ENCODE measurements at places on chromosomes 2 and 18.

GRCh38 chr2:120731175-120731574 lies 4.5 kb upstream of the GLI2 start:
- DNase-seq, result no peak

- DNase-seq, result no peak
These were observed 16.6 kb upstream of the STK17B start for GRCh38 chr2:196187898-196188458.

DNA sequence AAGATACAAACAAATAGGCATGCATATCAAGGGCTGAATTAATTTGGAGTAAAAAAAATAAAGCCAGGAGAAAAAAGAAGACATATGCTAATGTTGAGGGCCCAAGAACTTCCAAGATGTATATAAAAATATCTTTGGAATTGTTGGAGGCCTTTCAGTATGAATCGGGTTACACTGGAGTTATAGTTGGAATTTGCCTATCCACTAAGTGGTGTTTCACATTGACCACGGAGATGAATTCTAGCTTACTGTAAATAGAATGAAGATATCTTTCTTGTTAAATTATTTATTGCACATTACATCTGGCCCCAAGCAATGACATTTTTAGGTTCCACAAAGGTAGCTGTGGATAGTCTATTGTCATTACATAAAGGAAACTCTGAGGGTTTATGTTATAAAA lies 38.5 kb upstream of the TRIB2 start:
- DNase-seq, result no peak

GRCh38 chr2:151297882-151298281 lies 8.4 kb upstream of the NMI start:
- no peak for DNase-seq

GRCh38 chr2:57461624-57462023 lies 585.0 kb upstream of the VRK2 start:
- no peak for DNase-seq

DNA sequence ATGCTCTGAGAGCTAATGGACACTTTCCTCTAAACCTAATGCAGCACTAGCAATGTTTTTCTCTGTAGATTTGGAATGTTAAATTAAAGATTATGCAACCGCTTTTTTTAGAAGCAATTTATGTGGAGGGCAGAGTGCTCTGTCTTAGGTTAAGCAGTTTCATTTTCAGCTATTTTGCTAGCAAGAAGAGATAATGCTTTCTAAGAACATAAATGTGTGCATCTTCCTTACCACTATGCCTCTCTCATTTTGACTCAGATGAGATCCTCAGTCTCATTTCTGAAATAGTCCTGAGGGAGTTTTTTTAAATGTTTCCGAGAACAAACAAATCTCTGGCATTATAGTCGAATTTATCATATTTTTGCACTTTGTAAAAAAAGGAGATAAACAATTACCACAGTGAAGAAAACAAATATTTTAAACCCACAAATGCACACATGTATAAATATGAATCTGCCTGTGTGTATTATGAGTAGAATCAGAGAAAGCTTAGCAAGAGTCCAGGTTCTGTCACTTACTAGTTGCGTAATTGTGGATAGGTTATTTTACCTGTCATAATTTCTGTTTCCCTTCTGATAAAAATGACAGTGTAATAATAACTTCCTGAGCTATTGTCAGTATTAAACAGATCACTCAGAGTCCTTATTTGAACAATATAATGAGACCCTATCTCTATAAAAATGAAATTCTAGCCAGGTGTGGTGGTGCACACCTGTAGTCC lies 207.7 kb upstream of the CRIM1 start:
- no peak for DNase-seq

- DNase-seq, result no peak
These were observed 236.5 kb upstream of the NT5C1B start for GRCh38 chr2:18825838-18826237.

DNA sequence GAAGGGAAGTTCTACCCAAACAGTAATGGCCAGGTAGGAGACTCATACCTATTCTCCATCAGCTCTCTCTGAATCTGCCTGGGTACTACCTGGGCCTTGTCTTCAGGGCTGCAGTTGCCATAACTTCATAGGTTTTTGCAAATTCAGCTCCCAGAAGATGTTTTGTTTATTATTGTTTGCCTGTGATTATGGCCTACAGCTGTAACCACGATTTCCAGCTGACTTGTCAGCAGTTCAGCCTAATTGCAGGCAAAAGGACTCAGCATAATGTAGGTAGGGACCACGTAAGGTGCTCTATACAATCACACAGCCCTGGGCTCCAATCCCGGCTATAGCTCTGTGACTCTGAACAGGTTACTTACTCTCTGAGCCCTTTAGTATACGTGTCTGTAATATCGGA lies 187.0 kb upstream of the FN1 start:
- no peak for DNase-seq

- no peak for DNase-seq
These were observed 1103.8 kb downstream of the TSN start for GRCh38 chr2:122859260-122859659.

GRCh38 chr2:152431370-152432098 lies 96.6 kb downstream of the FMNL2 start:
- DNase-seq, result no peak

DNA sequence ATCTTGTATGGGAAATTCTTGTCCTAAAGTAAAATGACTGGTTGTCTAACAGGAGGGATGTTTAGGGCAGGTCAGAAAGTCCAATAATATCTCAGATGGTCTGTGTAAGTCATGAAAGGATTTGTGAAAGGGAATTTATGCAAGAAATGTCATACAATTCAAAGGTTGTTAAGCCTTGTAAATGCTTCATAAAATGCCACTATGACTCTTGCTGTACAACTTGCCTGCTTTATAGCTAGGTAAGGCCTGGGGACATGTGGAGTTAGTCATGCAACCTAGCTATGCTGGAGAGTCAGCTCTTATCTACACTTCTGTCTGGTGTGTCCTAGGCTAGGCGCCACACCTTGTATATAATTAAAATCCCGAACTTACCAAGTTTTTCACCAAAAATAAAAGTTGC lies 36.9 kb upstream of the VWA3B start:
- DNase-seq, result no peak

- DNase-seq, result no peak
These were observed 6.5 kb downstream of the GPC1 start for GRCh38 chr2:240441993-240442411.

DNA sequence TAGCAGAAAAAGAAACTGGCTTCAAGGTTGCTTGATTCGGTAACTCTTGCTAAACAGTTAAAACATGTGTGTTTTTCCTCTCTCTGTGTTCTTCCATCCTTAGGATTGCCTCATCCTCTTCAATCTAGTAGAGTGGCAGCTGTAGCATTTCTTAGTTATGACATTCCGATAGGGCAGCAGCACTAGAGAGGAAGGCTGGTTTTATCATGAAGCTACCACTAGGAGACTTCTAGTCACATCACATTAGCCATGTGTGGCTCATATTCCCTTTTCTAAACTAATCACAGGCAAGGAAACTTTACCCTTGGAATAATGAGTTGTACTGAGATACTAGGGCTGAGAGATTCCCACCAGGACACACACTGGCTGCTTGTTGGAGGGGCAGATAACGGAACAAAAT lies 187.6 kb downstream of the DOK6 start:
- DNase-seq, result no peak

DNA sequence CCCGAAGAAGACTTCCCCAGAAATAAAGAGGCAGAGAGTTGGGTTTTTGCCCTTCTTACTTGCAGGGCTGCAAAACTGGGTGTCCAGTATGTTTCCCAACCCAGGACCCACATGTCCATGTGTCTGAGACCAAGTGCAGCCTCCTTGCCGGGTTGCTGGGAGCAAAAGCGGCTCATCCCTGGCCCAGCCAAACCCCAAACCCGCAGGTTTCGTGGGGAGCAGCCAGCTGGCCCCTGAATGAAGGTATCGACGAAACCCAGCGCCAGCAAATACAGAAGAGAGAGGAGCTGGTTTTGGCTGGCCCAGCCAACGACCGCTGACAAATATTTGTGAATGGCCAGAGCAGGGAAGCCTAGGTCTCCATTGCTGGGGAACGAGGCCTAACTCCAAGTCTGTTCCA lies 197.1 kb downstream of the SMAD7 start:
- no peak for DNase-seq

DNA sequence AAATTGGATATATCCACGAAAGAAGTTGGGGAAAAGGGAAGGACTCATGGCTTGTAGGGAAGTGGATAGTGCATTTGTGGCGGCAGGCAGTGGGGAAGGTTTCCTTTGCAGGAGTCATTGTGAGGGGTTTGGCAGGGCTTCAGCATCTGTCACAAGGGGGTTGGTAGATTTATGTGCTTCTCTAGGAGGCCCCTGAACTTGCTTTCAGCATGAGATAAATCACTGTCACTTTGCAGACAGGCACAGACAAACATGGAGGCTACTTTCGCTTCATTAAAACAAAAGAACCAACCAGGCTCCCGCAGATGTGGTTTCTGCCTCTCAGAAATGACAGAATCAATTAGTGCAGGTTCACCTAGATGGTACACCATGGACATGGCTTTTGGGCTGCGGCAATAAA lies 340.7 kb downstream of the TGIF1 start:
- no peak for DNase-seq

- no peak for DNase-seq
These were observed 36.7 kb downstream of the DYNC1I2 start for GRCh38 chr2:171723716-171724683.

- DNase-seq, result no peak
These were observed 10.6 kb downstream of the DNAJB2 start for GRCh38 chr2:219289537-219290361.

GRCh38 chr2:1606421-1607235 lies 137.7 kb downstream of the PXDN start:
- DNase-seq, result no peak

DNA sequence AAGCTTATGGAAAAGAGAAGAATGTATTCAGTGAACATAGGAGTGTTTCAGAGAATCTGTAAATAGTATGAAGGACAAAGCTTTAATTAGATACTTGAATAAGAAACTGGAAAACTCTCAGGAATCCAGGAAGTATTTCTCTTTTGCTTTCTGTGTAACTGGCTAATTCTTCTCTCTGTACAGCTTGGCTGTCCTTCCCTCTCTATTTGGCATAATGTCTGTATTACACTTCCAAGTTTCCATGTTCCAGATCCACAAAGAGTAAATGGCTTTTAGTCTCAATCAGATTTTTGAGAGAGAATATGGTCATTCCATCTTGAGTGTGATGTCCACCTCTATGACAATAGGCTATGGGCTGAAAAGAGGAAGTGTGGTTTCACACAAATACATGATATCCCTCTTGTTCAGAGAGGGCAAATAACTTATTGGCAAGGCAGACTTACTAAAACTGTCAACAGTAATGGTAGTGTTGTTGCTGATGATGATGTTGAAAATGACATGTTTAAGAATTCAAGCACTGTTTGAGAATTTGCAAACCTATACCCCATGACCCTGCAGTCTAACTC lies 129.2 kb upstream of the ERBB4 start:
- no peak for DNase-seq

DNA sequence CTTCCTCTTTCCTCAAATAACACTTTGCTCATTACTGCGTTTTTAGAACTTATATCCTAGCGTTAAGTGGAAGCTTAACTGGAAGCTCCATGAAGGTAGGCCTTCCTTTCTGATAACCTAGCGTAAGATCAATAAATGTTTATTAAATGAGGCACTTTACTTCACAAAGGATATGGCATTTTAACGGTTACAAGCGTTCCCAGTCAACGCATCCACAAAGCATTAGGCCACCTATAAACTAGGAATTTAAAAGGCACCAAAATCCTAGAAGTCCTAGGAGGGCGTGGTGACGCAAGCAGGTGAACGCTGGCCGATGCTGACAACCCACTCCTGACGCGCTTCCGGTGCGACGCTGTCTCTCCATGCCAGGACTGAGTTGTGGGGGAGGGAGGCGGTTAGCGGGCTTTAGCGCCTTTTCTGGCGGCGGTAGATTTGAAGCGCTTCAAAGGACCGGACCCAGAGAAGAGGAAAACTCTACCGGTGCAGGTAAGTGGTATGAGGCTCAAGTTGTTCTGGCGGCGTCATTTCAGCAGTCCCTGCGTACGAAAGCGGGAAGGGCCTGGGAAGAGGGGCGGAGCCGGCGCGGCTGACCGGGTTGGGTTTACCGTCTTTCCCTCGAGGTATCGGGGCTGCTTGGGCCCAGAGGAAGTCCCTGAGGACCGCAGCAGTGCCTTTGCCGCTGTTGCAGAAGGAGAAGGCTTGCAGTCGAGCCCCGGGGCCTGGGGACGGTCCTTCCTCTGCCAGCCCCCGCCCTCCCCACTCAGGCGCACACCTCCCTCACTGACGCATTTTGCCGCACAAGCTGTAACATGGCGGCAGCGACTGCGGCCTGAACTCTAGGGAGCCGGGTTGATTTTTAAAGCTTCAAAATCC lies at the start of gene PPIG:
TSS of gene PPIG (plus strand) at position 347 of the 873 bp plus-strand sequence. CDS start 19,691 bp downstream, outside the sequence.
- DNase-seq, result peak; percentile 67

- no peak for DNase-seq
These were observed 17.1 kb upstream of the DRC1 start for GRCh38 chr2:26384597-26384996.

DNA sequence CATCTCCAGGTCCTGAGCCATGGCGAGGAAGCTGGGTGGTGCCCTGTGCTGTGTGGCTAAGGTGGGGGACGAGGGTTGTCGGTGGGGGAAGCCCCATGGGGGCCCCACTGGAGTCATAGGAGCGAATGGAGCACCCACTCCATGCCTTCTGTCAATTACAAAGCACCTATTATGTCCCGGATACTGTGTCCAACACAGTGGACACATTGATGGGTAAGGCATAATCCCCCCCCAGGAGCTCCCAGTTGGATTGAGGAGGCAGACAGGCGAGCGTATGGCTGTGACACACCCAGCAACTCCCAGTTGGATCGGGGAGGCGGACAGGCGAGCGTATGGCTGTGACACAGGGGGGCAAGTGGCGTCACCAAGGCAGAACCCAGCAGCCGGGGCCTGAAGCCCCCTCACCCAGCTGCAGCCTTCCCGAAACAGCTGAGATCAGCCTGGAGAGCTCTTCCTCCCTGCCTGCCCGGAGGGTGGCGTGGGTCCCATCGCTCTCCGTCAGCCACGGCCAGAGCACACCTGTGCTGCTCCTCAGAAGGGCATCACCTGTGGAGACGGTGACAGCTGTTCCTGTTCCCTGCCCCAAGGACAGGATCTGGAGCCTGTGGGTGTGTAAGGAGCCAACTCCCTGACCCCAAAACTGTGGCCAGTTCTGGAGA lies 69.6 kb downstream of the HPCAL1 start:
- DNase-seq, result no peak

GRCh38 chr2:214747992-214748391 lies 61.5 kb downstream of the BARD1 start:
- no peak for DNase-seq

GRCh38 chr2:225122583-225123486 lies 80.6 kb upstream of the DOCK10 start:
- DNase-seq, result peak; percentile 19
